A549 treated with ZK216348 at 1 μM for 4 hours (cell line): ENCODE measurements at places on chromosomes 13 and 19. TPM values are rescaled to one million over a fixed set of nuclear protein-coding genes. Genes with fewer than 3 reads are reported as not detected.

ZSCAN4 gene
- total RNA-seq = not detected in 5 replicates

COX7A1 gene
- total RNA-seq = not detected in 5 replicates

SGCG gene
- total RNA-seq = not detected in 5 replicates

MAMSTR gene
- total RNA-seq = 0.14 to 0.67 TPM (median 0.41 TPM) in 5 replicates
